Motor neuron (in vitro differentiated cells): ENCODE measurements at places on chromosomes 2 and 18.
A peak's percentile ranks its signal among the peaks of the same experiment; 100 is the strongest.

- peak; percentile 38 for ATAC-seq
Observed at GRCh38 chr2:46984642-46985476, 69.3 kb upstream of the MCFD2 start.

DNA sequence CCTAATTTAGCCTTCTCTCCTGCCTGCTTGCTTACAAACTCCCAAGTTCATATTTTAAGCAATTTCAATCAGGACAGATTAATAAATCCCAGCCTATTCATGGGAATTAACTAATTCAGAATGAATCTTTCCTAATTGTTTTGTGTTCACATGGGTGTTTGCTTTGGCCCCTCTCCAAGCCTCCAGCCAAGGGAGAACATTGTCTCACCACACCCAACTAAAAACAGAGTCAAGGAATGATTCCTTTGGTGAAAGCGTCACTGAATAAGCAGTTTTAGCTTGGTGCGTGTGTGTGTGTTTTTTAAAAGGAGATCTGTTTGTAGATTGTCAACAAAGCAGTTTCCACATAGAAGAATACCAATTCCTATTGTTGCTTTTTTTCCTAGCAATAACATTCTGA lies 43.0 kb upstream of the DSG1 start:
- ATAC-seq: peak; percentile 20

GRCh38 chr2:168910330-168910729 lies 9.2 kb downstream of the G6PC2 start:
- no peak for ATAC-seq

DNA sequence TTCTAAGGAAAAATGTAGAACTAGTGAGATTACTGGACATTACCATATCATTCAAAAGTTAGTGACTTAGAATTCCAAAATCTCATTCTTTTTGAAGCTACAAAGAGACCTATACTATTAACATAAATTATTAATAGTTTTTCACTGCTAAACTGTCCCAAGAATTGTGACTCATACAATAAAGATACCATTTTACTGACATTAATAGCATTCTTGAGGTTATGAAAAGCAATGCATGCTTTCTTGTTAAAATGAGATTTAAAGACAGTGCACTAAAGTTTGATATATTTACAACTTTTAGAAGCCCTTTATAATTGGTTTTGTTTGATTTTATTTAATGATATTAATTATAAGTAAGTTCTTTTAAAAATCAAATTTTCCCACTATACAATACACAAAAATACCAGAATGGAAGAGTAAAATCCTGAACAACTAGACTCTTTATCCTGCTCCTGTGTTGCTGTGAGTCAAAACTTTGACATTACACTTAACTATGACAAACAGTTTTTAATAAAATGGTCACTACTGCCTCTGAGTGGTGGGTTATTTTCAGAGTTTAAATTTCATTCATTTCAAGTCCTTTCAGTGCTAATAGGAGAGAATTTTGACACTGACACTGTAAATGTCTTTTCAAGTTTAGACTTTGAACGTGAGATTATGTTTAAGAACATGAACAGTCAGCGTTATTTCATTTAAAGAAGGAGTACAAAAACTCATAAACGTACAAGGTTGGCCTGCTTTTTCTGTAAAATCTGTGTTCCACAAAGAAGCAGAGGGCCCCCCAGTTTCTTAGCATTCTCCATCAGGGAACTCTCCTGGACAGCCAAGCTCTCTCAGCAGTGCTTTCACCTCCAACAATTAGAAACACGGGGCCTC lies 54.5 kb downstream of the FAM124B start:
- ATAC-seq: no peak

DNA sequence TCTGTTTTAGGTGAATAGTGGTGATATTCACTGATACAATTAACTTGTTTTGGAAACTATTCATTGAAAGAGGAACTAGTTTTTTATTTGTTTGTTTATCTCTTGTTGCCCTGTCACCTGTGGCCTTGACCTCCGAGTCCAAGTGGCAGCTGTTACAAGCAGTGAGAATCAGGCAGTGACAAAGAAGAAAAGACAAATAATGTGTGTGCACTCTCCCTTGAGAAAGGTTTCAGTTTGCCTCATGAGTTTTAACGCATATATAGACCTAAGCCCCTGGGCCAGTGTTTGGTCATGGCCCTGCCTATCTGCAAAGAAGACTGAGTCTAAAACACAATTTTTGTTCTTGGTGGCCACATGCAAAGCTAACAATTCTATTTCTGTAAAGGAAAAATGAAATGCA lies 15.3 kb downstream of the KYNU start:
- ATAC-seq: no peak
